Stimulated activated CD4-positive, alpha-beta T cell treated with anti-CD3 and anti-CD28 coated beads, Interleukin-2, amount 100 ng/mL, for 48 hours (primary cell): ENCODE measurements at places on chromosomes 2 and 18.
A peak's percentile ranks its signal among the peaks of the same experiment; 100 is the strongest.

- no peak for DNase-seq
These were observed 127.4 kb downstream of the GBX2 start for GRCh38 chr2:236040600-236041328.

GRCh38 chr18:58861353-58861752 is 3.3 kb upstream of the ZNF532 start:
- no peak for DNase-seq

GRCh38 chr18:54284981-54285785 is 15.9 kb downstream of the POLI start:
- DNase-seq = peak; percentile 59

GRCh38 chr18:41072946-41073345 is 882.1 kb upstream of the PIK3C3 start:
- no peak for DNase-seq

- DNase-seq = no peak
These were observed 66.3 kb upstream of the GLI2 start for GRCh38 chr2:120669121-120669952.

DNA sequence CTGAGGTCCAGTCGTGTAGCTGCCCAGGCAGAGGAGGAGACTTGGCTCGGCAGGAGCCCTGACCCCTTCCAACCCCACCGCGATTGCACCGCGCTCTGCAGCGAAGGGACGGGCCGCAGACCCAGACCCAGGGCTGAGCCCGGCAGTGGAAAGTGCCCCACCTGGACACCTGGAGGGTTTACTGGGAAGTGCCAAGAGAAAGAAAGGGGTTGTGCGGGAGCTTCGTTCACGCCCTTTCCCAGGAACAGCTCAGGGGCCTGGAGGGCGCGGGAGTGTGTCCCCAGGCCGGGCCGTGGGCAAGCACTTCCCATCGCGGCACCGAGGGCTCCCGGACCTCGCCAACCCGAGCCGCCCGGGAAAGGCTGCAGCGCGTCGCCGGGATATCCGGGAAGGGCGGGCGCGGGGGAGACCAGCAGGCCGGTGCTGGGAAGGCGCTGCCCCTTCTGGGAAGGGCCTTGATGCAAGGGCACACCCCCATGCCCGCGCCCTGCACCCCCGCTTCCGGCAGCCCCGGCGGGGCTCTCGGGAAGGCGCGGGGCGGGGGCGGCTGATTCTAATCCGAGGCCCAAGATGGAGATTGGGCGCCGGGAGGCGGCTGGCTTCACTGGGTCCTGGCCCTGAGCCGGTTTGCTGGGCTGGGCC is 36.1 kb upstream of the MRPL33 start:
- peak; percentile 56 for DNase-seq

DNA sequence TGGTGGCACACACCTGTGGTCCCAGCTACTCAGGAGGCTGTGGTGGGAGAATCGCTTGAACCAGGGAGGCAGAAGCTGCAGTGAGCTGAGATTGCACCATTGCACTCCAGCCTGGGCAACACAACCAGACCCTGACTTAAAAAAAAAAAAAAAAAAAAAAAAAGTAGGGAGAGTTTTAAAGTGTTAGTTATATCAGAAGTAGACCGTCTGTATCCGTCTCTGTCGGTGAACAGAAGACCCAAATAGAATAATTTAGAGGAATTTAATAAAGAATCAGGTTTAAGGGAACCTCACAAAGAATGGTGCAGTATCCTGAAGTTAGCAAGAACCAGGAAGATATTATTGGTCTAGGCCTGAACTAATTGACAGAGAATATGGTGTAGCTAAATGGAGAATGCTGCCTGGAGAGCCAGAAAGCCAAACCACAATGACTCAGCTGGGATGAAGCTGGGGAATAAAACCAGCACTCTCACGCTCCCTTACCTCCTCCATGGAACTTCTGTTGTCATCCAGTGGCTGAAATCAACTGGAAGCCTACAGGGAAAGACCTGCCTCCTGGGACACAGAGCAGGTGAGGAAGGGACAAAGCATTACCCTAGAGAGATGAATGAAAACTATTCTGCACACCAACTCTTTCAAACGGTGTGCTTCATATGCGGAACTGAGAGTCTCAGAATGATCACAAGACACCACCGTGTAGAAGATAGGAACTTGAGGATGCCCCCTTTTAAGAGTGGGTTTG is 39.1 kb upstream of the PLEKHM3 start:
- no peak for DNase-seq
